Naive thymus-derived CD4-positive, alpha-beta T cell (primary cell): ENCODE measurements at places on chromosomes 6 and 20. TPM values are rescaled to one million over a fixed set of nuclear protein-coding genes. Genes with fewer than 3 reads are reported as not detected.

GRCh38 chr6:163333038-163333437, 81.5 kb upstream of the QKI start:
- no peak for DNase-seq

COL19A1 gene
- total RNA-seq, result 0.05 TPM

C20orf144 gene
- 0.24 TPM for total RNA-seq

SLC13A3 gene
- total RNA-seq, result 0.16 TPM

RIMS4 gene
- not detected for total RNA-seq
